HuH-7.5 (cell line): ENCODE measurements at places on chromosomes 2 and 18.

GRCh38 chr2:203718087-203718486 is 11.6 kb downstream of the CD28 start:
- no peak for DNase-seq

- no peak for DNase-seq
These were observed 49.2 kb downstream of the AAK1 start for GRCh38 chr2:69594341-69594740.

DNA sequence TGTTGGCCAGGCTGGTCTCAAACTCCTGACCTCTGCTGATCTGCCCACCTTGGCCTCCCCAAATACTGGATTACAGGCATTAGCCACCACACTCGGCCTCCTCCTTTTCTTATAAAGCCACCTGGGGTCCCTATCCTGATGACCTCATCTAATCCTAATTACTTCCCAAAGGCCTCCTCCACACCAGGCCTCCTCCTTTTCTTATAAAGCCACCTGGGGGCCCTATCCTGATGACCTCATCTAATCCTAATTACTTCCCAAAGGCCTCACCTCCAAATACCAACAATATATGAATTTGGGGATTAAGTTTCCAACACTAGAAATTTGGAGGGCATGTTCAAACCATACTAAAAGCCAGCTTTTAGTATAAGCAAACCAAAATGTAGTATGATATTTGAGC is 9.7 kb upstream of the RMC1 start:
- no peak for DNase-seq

GRCh38 chr18:4454537-4455112 is 482 bp downstream of the DLGAP1 start:
- DNase-seq: no peak

GRCh38 chr18:2900684-2901422 is 54.0 kb downstream of the EMILIN2 start:
- no peak for DNase-seq
